Small intestine (tissue), 16 donors: ENCODE measurements at places on chromosomes 12 and 14.

DNA sequence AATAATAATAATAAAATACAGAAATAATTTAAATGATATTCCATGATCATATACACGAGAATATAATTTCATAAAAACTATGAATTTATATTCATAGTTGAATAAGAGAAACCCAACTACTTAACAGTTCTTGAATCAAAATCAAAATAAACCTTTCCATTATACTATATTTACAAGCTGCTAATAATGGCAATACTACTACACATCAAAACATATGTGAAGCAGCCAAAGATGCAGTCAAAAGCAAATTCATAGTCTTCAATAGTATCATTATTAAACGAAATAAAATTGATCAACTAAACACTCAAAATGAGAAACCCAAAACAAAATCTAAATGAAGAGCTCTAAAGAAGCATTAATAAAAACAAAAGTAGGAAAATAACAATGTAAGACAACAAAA lies 197.1 kb downstream of the TMEM132D start:
- DNase-seq = no peak

- DNase-seq = no peak
Observed at GRCh38 chr12:122841544-122842321, 6.5 kb downstream of the HIP1R start.

- DNase-seq = no peak
Observed at GRCh38 chr12:508795-509194, 49.1 kb downstream of the B4GALNT3 start.

GRCh38 chr14:68253878-68254528 lies 434.4 kb downstream of the RAD51B start:
- no peak for DNase-seq
